Fibroblast of skin of left biceps (primary cell): ENCODE measurements at places on chromosomes 1 and 21.

DNA sequence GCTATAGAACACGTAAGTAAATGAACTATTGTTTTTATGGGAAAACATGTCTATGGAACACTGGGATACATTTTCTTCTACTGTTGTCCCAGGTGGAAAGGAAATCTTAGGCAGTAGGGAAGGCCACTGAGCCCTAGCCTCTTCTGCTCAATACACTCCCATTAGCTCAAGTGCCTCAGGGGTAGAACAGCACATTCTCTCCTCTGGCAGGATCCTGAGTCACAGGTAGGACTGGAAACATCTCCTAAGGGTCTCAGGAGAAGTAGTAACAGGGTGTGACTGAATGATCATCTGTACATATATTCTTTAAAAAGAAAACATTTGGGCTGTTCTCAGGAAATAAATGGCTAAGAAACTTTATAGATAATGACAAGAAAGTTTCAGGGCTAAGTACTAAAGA is 175.6 kb upstream of the ESRRG start:
- DNase-seq: no peak

GRCh38 chr1:93631626-93632365 is 49.8 kb downstream of the BCAR3 start:
- no peak for DNase-seq

GRCh38 chr1:214538496-214538895 is 12.9 kb downstream of the PTPN14 start:
- DNase-seq: no peak

- no peak for DNase-seq
These were observed 151.8 kb downstream of the SETD4 start for GRCh38 chr21:35908311-35909078.

- no peak for DNase-seq
These were observed 11.8 kb downstream of the PSEN2 start for GRCh38 chr1:226882187-226882586.

- no peak for DNase-seq
These were observed 55.8 kb downstream of the TRIM33 start for GRCh38 chr1:114455102-114455785.

- no peak for DNase-seq
These were observed 50.8 kb upstream of the WNT2B start for GRCh38 chr1:112457955-112458354.

DNA sequence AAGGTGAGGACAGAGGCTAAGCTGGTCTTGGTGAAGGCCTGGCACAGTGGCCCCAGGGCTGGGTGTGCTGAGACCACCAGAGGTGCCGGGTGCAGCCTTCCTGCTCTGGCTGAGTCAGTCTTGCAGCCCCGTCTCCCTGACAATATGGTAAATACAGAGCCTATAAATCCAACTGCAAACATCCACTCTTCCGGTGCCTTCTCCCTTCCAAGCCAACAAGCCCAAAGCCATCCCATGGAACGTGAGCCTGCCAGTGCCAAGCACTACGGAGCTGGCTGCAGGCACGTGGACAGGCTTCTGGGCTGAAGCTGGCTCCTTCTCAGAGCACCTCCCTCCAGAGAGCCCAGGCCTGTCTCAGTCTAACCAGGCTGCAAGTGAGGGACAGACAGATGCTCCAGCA is 70.0 kb downstream of the TRABD2B start:
- DNase-seq: no peak

DNA sequence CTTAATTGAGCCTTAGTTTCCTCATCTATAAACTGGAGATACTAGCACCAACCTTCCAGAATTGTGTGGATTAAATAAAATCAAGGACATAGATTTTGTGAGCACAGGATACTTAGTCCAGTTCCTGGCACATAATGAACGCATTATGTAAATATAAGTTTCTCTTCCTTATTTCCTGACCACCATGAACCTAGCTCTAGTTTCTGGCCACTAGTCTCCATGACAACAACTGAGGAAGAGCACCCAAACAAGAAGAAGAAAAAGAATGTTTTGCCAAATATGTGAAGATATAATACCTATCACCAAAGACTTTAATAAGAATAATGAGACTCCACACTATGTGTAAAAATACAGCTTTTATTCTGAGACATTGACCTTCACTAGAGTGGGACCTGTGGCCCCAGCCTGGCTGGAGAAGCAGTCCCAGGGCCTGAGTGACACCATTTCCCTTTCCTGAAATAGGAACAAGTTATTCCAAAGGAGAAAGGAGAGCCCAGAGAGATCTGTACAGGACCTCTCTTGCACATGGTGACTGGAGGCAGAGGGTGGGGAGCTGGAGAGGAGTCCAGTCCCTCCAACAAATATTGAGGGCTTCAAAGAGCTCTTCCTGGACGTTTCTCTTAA is 940 bp upstream of the USF1 start:
- DNase-seq: no peak

DNA sequence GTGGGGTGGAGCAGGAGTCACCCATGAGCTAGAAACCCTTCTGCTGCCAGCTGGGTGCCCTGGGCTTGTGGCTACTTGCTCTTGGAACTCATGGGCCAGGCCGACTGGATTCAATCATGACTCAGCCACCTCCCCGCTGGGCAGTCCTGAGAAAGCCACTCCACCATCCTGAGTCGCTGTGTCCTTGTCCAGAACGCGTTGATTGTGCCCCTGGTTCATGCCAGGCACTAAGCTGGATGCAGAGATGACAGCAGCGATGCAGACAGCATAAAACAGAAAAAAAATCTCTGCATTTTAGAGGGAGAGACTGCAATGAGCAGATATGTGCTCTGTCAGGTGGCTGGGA is 10.6 kb downstream of the PADI1 start:
- DNase-seq: no peak

DNA sequence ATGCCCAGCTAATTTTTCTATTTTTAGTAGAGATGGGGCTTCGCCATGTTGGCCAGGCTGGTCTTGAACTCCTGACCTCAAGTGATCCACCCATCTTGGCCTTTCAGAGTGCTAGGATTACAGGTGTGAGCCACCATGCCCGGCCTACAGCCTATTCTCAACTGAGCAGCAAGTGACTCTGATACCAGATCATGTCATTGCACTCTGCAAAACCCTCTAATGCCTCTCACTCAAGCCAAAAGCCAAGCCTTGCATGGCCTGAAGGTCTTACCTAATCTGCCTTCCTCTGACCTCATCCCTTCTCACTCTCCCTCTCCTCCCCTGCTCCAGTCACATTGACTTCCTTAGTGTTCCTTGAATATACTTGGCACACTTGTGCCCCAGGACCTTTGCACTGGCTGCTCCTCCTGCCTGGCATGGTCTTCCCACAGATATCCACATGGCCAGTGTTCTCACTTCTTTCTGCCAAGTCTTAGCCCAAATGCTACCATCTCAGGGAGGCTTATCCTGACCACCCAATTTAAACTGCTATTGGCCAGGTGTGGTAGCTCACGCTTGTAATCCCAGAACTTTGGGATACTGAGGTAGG is 8.2 kb upstream of the ASAP3 start:
- no peak for DNase-seq

- DNase-seq: no peak
These were observed 91.1 kb upstream of the DSCAM start for GRCh38 chr21:40938078-40938477.

DNA sequence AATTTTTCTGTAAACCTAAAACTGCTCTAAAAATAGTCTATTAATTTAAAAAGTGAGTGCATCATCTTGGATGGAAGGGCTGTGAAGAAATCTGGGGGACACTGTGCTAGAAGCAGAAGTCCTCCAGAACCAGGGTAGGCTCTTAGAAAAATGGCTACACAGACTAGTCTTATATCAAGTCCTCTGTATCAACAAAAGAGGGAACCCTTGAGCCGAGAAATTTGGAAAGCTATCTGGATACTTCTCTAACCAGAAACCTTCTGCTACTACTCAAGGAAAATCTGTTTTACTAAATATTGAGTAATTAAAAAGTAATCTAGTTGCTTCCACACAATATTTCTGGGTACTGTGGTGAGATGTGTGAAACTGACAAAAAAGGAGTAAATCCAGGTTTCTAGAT is 92.1 kb downstream of the WDR3 start:
- no peak for DNase-seq

DNA sequence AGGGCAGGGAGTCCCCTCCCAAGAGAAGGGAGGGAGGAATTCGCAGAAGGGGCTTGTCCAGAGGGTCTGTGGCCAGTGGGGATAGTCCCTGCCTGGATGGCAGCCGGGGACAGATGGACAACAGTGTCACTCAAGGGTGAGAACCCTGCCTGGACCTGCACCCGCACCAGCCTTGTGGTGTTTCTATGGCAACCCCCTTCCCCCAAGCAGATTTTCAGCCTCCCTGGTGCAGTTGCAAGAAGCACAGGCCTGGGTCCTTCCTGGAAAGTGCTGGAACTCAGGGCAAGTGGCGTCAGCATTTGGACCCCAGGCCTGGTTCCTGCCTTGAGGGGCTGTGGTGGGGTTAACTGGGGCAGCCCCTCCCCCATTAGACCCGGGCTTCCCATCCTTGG is 83.8 kb upstream of the ACTL8 start:
- no peak for DNase-seq

DNA sequence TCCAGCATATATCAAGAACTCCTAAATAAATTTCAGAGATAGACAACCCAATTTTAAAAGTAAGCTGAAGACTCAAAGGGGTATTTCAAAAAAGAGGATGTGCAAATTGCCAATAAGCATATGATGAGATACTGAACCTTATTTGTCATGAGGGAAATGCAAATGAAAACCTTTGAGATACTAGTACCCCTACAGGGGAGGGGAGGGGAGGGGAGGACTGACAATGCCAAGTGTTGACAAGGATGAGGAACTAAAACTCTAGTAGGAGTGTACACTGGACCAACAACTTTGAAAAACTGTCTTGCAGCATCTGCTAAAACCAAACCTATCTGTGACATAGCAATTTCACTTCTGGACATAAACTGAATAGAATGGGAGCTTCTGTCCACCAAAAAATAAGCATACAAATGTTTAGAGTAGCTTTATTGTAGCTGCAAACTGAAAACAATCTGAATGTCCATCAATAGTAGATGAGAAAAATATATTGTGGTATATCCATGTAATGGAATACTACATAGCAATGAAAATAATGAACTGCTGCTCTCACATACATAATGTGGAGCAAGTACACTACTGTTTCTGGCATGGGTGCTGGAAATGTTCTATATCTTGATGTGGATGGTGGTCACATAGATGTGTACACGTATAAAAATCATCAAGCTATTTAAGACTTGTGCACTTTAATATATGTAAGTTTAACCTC is 57.2 kb downstream of the CDK18 start:
- no peak for DNase-seq

- DNase-seq: no peak
These were observed 184.2 kb upstream of the USP24 start for GRCh38 chr1:55399346-55399745.
